ENCODE measurements at places on chromosomes 1 and 21.

GRCh38 chr1:71232166-71232763 is 151.4 kb upstream of the ZRANB2 start:
- no peak for DNase-seq

- DNase-seq, result no peak
These were observed 116.2 kb downstream of the NFIA start for GRCh38 chr1:61198554-61198953.

GRCh38 chr1:214404154-214404553 is 123.2 kb downstream of the SMYD2 start:
- DNase-seq, result no peak

- DNase-seq, result no peak
These were observed 34.8 kb upstream of the RNF187 start for GRCh38 chr1:228452194-228453021.

GRCh38 chr1:219092206-219092605 is 81.5 kb upstream of the LYPLAL1 start:
- DNase-seq, result no peak

GRCh38 chr1:76247261-76247852 is 172.8 kb downstream of the ST6GALNAC3 start:
- DNase-seq, result no peak

DNA sequence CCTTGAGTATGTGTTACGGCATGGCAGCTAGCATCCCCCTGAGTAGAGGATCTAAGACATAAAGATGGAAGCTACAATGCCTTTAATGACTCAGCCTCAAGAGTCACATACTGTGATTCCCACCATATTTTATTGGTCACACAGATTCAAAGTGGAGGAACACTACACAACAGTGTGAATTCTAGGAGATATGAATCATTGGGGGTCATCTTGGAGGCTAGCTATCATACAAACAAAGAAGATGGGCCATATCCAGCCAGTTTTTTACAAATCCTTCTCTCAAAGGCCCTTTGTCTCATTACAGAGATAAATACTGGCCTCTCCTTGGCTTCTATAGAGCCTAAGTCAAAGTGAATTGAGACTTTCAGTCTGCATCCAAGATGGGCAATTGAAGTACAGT is 177.0 kb downstream of the TBX15 start:
- no peak for DNase-seq
